Stimulated activated CD4-positive, alpha-beta T cell treated with anti-CD3 and anti-CD28 coated beads, Interleukin-15, amount 100 ng/mL, for 1 hour (primary cell): ENCODE measurements at places on chromosomes 6 and 20.

GRCh38 chr20:51637241-51637640 is 94.7 kb upstream of the NFATC2 start:
- DNase-seq, result no peak

- no peak for DNase-seq
These were observed 262.7 kb downstream of the PREX1 start for GRCh38 chr20:48564982-48565539.

- DNase-seq, result no peak
These were observed 33.5 kb downstream of the DACT2 start for GRCh38 chr6:168286116-168286515.

GRCh38 chr20:17449031-17449430 is 82.1 kb downstream of the BFSP1 start:
- no peak for DNase-seq

DNA sequence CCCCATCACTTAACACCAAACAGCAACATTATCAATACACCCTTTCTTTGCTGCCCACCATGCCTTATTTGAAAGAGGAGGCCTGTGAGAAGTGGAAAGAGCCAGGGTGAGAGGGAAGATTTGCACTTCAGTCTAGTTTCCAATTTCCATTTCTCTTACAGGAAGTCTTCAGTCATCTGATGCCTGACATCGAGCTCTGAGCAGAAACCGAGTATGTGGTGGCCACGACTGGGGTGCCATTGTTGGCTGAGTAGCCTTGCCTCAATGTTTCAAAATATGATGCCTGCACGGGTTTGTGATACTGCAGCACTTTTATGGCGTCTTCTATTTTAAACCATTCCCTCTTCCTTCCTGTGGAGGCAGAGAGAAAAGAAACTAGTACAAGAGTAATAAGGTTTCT is 39.8 kb upstream of the SMIM29 start:
- no peak for DNase-seq

- DNase-seq, result no peak
These were observed 5.6 kb downstream of the PLEKHG1 start for GRCh38 chr6:150605333-150605732.

- DNase-seq, result no peak
These were observed 2.7 kb downstream of the VEGFA start for GRCh38 chr6:43772681-43773049.
